ENCODE measurements at places on chromosomes 6 and 20. TPM values are rescaled to one million over a fixed set of nuclear protein-coding genes. Genes with fewer than 3 reads are reported as not detected.

DNA sequence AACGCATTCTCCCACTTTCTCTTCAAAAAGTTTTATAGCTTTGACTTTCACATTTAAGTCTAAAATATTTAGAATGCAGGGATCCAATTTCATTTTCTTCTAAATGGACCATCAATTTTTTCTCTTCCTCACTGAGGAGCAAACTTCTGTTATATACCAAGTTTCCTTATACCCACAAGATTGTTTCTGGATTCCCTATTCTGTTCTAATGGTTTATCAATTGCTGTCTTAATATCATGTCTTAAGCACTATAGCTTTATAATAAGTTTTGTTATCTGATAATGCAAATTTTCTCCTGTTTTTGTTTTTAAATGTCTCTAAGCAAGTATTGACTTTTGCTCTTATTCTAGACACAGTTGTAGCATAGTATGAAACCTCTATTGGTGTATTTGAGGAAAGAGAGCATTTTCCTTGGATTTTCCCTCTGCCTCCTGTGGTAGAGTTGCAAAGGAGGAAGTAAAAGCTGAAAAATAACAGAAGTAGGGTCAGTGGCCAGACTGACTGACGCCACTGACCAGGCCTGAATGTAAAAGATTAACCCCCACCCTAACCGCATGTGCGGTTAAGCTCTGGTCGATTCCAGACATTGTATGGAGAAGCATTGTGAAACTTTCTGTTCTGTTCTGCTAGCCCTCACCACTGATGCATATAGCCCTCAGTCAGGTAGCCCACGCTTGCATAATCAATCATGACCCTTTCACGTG, 40.3 kb downstream of the GPX5 start:
- H3K27ac ChIP-seq: no peak overlapping the region
- peaks cover 41% of the 10 kb centered on the region for H3K27me3 ChIP-seq
- H3K4me3 ChIP-seq: no peak overlapping the region

DNA sequence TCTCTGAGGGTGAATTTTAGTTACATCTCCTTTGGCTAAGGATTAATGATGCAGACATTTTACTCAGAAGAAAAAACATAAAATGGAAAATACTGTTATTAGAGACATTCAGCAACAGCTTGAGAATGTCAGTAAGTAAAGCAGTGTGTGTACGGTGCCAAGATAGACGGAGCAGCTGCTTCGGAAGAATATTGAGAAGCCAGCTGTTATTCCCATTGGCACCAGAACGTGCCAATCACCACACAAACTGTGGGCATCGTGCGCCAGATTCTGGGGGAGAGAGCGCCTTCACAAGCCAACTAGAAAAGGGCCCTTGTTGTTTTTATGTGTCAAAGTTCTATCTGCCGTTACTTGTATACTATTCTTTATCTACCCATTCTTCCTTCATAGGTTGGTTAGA, 163.4 kb downstream of the MTFR2 start:
- no peak overlapping the region for H3K4me3 ChIP-seq
- H3K27ac ChIP-seq: no peak overlapping the region
- no peaks in the 10 kb centered on the region for H3K27me3 ChIP-seq
- peaks cover 4% of the 10 kb centered on the region for H3K4me1 ChIP-seq

DEFB128 gene
- total RNA-seq: not detected

DNA sequence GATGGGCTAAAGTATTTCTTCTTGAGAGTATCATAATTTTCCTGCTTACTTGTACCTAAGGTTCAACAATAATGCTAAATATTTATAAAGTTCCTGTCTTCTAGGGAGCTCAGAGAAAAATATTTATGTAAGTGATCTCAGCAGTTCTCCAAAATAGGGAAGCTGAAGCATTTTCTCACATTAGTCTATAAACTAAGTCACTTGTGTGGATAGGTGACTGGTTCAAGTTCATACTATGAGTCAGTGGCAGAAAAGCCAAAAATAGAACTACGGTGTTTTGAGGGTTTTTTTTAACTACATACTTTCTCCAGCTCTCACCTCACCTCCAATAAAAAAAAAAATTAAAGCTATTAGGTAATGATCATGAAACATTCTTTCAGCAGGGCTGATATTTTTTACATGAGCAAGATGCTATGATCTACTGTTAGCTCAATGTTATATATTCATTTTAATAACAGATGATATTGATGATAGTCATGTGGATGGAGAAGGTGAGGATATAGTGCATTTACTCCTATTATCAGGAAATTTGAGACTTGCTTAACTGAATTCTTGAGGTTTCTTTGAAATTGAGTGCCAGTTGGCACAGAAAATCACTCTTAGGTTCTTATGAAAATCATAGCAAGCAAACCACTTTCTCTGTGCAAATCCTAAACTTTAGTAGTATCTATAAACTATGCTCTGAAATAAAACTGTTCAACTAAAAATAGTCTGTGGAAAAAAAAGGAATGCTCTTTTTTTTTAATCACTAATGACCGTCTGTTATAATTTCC, 4.1 kb upstream of the MOXD1 start:
- no peak for DNase-seq
- H3K27me3 ChIP-seq: peaks cover 52% of the 10 kb centered on the region
- no peaks in the 10 kb centered on the region for H3K36me3 ChIP-seq
- H3K4me3 ChIP-seq: no peak overlapping the region
- H3K4me1 ChIP-seq: peaks cover 11% of the 10 kb centered on the region

GRCh38 chr6:48222241-48222640, 111.2 kb upstream of the PTCHD4 start:
- no peak for DNase-seq
- H3K36me3 ChIP-seq: no peaks in the 10 kb centered on the region
- H3K4me3 ChIP-seq: no peak overlapping the region
- H3K27ac ChIP-seq: no peak overlapping the region
- H3K27me3 ChIP-seq: no peaks in the 10 kb centered on the region

DNA sequence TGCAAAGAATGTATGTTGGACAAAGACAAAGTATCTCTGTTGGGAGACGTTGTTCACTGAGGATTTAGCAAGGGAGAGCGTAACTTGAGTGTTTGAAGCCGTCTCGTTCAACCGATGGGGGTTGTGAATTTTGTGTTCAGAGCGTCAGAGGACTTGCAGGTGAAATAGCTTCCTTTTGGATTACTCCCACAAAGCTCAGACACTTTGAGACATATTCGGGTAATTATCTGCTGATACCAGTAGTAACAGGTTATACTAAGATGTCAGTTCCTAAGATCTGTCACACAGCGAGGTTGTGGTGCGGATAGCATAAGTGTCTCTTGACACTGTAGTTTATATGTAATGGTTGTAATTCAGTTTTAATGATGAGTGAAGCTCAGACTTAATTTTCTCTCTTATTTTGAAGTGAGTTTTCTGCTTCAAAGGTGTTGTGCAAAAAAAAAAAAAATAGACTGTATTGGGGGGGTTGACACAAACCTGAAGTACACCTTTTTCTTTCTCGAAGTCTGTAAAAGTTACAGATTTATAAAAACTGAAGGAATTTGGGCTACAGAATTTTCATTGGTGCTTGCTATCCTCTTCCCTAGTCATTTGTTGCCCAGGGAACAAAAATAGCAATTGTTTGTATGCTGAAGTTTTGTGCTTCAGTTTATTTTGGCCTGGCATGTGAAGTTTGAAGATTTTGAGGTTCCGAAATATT, 1.7 kb downstream of the ASXL1 start:
- peak overlapping the region; percentile 90 for H3K4me3 ChIP-seq
- peak; percentile 73 for DNase-seq
- H3K36me3 ChIP-seq: peaks cover 27% of the 10 kb centered on the region

SRMS gene
- total RNA-seq: not detected

GATA5 gene
- total RNA-seq: not detected

DNA sequence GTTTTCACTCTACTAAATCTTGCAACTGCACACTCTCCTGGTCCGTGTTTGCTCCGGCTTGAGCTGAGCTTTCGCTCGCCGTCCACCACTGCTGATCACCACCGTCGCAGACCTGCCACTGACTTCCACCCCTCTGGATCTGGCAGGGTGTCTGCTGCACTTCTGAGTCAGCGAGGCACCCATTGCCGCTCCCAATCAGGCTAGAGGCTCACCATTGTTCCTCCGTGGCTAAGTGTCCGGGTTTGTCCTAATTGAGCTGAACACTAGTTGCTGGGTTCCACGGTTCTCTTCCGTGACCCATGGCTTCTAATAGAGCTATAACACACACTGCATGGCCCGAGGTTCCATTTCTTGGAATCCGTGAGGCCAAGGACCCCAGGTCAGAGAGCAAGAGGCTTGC, 98.6 kb upstream of the GPR6 start:
- no peak overlapping the region for H3K27ac ChIP-seq

DNA sequence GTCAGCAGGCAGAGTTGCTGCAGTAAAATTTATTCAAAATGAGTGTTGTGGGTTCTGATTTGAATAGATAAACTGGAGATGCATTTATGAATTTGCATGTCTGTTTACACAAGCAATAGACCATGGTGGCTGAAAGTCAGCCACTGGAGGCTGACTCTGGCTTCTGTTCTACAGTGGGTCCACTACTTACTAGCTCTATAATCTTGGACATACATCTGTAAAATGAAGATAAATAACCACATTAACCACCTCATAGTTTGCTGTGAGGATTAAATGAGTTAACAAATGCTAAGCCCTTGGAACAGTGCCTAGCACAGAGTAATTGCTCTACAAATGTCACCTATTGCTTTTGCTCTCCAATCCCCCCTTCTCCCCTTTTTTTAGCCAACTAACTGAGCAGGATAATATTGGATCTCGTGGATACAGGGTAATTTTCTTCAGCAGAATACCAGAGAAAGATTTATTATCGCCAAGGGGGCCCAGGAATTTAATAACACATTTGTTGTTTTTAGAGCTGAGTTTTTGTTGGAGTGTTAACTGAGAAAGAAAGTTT, 1.4 kb upstream of the PM20D2 start:
- H3K27ac ChIP-seq: no peak overlapping the region
- H3K27me3 ChIP-seq: peaks cover 12% of the 10 kb centered on the region
- peaks cover 11% of the 10 kb centered on the region for H3K36me3 ChIP-seq
- peaks cover 24% of the 10 kb centered on the region for H3K4me1 ChIP-seq
- H3K4me3 ChIP-seq: no peak overlapping the region
- no peak for DNase-seq

CLVS2 gene
- total RNA-seq: not detected

- no peak overlapping the region for H3K27ac ChIP-seq
- H3K27me3 ChIP-seq: no peaks in the 10 kb centered on the region
- no peak for DNase-seq
- H3K4me3 ChIP-seq: no peak overlapping the region
Observed at GRCh38 chr6:148293181-148293995, 49.2 kb upstream of the SASH1 start.

DNA sequence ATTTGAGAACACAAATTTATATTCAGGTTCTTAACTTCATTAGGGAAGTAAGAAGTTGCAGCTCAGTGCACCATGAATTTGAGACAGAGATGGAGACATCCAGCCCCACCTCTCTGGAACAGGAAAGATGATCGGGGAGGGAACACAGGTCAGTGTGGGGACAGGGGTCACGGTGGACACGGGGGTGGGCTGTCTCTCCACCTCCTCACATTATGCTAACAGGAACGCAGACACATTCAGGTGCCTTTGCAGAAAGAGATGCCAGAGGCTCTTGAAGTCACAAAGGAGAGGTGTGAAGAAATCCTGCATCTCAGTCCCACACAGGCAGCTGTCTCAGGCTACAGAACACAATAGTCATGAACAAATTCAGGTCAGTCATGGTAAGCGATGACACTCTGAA, 3.1 kb downstream of the HLA-C start:
- peaks cover 42% of the 10 kb centered on the region for H3K4me1 ChIP-seq
- no peak for DNase-seq
- H3K27me3 ChIP-seq: no peaks in the 10 kb centered on the region
- peaks cover 50% of the 10 kb centered on the region for H3K36me3 ChIP-seq
- H3K4me3 ChIP-seq: peak overlapping the region; percentile 98
- H3K27ac ChIP-seq: peak overlapping the region; percentile 57

DNA sequence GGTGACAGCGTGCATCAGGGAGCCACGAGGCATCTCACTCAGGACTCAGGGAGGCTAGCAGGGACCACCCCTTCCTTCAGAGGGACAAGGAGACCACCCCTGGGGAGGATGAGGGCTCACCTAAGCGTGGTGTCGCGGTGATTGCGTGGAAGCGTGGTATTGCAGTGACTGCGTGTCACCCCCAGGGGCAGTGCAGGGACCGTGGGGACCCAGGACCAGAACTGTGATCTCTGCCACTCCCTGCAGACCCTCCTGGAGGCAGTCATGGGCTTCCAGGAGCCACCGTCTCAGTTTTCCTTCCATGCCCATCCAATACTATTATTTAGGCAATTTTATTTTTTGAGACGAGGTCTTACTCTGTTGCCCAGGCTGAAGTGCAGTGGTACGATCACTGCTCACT, 147.1 kb downstream of the TAF4 start:
- H3K27ac ChIP-seq: no peak overlapping the region
- H3K4me3 ChIP-seq: no peak overlapping the region
- H3K36me3 ChIP-seq: no peaks in the 10 kb centered on the region
- DNase-seq: no peak
- H3K27me3 ChIP-seq: no peaks in the 10 kb centered on the region

YWHAB gene
- total RNA-seq: 243 TPM

GRCh38 chr6:66849843-66850242, 1142.8 kb upstream of the EYS start:
- DNase-seq: no peak
- H3K4me3 ChIP-seq: no peak overlapping the region
- H3K27ac ChIP-seq: no peak overlapping the region
- no peaks in the 10 kb centered on the region for H3K4me1 ChIP-seq
- no peaks in the 10 kb centered on the region for H3K36me3 ChIP-seq
- no peaks in the 10 kb centered on the region for H3K27me3 ChIP-seq

- H3K27me3 ChIP-seq: peaks cover 6% of the 10 kb centered on the region
- H3K27ac ChIP-seq: no peak overlapping the region
- no peaks in the 10 kb centered on the region for H3K4me1 ChIP-seq
- no peak for DNase-seq
- no peak overlapping the region for H3K4me3 ChIP-seq
- H3K36me3 ChIP-seq: no peaks in the 10 kb centered on the region
Observed at GRCh38 chr20:10715035-10715434, 41.2 kb upstream of the JAG1 start.

DNA sequence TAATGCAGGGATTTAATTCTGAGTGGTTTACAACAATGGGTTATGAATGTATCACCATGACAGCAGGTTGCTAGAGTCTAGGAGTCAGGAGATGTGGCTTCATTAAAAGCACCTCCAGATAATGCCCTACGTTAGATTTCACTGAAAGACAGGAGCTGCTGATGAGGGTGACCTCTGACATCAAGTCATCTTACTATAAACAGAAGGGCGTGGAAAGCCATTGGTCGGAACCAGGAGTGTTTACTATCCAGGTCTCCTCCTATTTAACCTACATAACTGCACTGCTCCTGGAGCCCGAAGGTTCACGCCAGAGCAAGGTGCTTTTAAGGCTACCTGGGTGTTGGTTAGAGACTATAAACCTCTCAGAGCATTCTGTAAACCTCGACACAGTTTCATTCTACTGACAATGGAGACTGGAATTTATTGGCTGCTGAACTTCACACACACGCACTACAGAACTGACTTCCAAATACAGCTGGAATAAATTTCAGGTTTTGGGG, 128.7 kb downstream of the EYA4 start:
- no peaks in the 10 kb centered on the region for H3K4me1 ChIP-seq
- H3K4me3 ChIP-seq: no peak overlapping the region
- no peaks in the 10 kb centered on the region for H3K27me3 ChIP-seq

PCK1 gene
- not detected for total RNA-seq

GRCh38 chr20:32945710-32946221, 58.5 kb downstream of the SUN5 start:
- DNase-seq: peak; percentile 80
- peaks cover 26% of the 10 kb centered on the region for H3K4me1 ChIP-seq
- H3K27me3 ChIP-seq: peaks cover 2% of the 10 kb centered on the region
- no peaks in the 10 kb centered on the region for H3K36me3 ChIP-seq

GRCh38 chr6:54689620-54690019, 157.0 kb upstream of the FAM83B start:
- H3K4me1 ChIP-seq: no peaks in the 10 kb centered on the region
- no peak for DNase-seq
- no peak overlapping the region for H3K4me3 ChIP-seq
- H3K27me3 ChIP-seq: no peaks in the 10 kb centered on the region
- H3K27ac ChIP-seq: no peak overlapping the region
- no peaks in the 10 kb centered on the region for H3K36me3 ChIP-seq

TMEM239 gene
- not detected for total RNA-seq

TMC2 gene
- total RNA-seq: not detected

GINS1 gene
- 43.2 TPM for total RNA-seq

All from activated CD4-positive, alpha-beta T cell treated with anti-CD3 and anti-CD28 coated beads, Interleukin-2, amount 10 ng/mL, durations not matched to agents 24 days and 14 days (primary cell).